ENCODE measurements at places on chromosomes 2 and 18. TPM values are rescaled to one million over a fixed set of nuclear protein-coding genes. Genes with fewer than 3 reads are reported as not detected.
A peak's percentile ranks its signal among the peaks of the same experiment; 100 is the strongest.

GRCh38 chr2:119231975-119232665 lies 8.5 kb downstream of the STEAP3 start:
- no peak for DNase-seq

- no peak for DNase-seq
These were observed 18.4 kb downstream of the NAPG start for GRCh38 chr18:10544093-10544748.

- DNase-seq, result peak; percentile 27
These were observed 47.2 kb downstream of the VIL1 start for GRCh38 chr2:218465987-218466633.

GRCh38 chr2:29775937-29776336 lies 145.4 kb downstream of the ALK start:
- no peak for DNase-seq

DNA sequence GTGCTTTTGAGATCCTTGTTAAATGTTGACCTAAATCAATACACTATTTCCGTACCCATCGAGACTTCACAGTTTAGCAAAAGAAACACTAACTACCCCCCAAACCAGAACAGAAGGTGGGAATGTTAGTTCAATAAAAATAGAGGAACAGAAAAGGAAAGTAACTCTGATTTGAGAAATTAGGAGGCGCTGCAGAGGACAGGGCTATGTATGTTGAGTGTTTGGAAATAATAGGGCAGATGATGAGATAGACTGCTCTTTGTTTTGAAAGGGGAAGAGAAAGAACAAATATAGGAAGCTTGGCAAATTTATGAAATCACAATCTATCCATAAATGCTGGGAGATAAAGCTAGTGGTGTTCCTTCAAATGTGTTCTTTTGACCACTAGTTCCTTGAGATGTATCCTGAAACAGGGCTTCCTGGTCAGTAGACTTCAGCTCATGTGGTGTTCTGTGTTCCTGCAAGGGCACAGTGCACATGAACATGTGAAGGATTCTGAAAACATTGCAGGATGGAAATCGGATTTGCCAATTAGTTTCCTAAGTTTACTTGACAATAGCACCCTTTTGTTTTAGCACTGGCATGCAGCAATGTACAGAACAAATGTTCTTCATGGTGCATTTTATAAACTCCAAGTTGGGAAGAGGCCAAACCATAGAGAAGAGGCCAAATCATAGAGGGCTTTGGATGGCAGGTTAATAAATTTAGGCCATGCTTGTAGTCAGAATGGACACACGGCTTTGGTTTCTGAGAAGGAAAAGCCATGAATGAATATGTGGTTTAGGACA lies 39.8 kb downstream of the RHBDD1 start:
- no peak for DNase-seq

DNA sequence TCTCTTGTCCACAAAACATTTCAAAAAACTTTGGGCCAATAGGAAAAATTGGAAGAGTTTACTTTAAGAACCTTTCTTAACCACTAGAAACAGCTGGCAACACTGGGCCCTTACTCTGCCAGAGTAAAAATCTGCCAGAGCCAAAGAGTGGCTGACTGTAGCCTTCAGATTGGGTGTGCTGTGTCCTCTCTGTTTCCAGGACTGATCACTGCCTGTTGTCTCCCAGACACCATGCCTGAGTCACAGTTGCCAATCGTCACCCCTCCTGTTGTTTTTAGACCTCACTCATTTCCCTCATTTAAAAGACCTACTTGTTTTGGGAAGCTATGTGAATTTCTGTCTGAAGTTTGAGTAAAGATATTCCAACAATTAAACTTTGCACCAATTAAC lies 159.1 kb downstream of the PPP1R1C start:
- no peak for DNase-seq

DNA sequence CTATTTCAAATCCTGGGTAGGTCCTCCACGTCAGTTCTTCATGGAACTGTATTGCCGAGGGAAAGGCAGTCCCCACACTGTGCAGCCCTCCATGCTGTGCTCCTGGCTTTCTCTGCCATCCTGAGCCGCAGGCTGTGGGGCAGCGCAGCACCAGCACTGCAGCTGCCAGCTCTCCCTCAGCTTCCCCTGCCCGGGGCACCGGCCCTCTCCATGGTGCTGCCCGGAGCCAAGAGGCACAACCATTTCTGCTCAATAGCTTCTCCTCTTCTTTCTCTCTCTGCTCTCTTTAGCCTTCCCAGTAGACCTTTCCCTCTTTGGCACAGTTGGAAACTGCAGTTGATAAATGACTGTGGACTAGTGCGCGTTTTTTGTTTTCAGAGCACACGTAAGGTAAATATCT lies 12.1 kb downstream of the ANKRD23 start:
- DNase-seq, result no peak

DNA sequence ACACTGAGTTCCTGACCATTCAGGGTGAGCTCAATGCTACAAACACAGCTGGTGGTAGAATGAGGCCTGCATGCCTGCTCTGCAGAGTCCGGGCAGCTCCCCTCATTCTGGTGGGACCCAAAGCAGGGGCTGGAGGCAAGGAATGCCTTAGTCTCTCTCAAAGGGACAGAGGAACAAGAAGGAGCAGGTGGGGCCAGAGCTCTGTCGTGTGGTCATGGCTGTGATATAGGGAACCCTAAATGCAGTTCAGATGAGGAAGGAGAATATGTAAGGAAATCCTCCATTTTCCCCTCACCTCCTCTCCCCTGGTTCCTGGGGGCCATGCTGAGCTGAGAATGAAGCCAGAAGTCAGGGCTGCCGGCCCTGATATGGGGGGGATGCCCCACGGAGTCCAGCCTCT lies 334.3 kb downstream of the CYP26B1 start:
- DNase-seq, result no peak

- DNase-seq, result no peak
These were observed 314.8 kb downstream of the CDH2 start for GRCh38 chr18:27862041-27862682.

DNA sequence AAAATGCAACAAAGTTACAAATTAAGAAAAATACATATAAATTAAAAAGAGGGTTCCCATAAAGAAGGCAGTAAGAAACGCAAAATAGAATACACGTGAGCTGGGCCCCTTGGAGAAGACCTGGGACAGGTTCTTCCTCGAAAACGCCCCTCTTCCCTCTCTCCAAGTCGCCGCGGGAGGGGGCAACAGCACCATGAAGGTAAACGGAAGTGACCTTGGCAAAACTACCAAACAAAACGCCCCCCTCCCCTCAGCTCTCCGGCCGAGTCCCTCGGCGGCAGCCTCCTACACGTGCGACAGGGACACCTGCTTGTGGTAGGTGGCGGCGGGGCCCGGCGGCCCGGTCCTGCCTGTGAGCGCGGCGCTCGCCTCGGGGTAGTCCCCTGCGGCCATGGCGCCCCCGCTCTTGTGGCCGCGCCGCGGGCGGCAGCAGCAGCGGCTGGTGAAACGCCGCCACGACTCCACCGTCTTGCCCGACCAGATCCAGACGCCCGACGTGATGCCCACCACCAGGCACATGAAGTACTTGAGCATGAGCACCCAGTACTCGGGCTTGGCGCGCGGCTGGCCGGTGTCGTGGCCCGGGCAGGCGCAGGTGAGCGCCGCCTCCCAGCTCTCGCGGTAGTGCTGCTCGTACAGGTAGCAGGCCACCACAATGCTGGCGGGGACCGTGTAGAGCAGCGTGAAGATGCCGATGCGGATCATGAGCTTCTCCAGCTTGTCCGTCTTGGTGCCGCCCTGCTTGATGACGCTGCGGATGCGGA lies 2.8 kb downstream of the FZD5 start:
- no peak for DNase-seq

DNA sequence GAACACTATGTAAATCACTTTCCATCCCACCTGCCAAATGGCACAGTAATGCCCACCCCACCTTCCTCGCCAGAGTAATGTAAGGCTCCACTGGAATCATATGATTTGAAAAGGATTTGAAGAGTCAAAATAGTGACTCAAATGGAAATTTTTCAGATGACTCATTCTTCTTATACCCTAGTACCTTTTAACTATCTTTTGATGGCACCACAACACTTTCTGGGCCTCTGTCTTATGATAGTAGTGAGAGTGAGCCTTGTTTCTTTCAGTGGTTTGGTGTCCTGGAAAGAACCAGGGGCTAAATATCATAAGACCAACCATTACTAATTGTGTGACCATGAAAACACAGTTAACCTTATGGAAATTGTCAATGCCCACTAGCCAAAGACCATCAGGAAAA lies 235.4 kb upstream of the SLC14A2 start:
- DNase-seq, result no peak

DNA sequence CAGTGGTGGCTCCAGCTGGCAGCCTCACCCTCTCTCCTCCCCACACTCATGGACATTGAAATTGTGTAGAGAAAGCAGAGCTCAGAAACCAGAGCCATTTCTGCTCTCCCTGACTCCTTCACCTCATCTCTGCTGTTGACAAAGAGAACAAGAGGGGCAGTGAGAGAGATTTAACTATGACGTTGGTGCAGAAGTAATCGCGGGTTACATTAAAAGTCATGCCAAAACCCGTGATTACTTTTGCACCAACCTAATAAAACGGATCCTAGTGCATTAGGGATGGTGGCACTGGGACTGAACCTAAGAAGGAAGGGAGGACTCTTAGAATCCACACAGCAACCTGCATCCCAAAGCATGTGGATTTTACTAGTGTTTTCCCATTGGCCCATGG lies 113.3 kb upstream of the CDC42EP3 start:
- DNase-seq, result no peak

ITGB6 gene
- polyA plus RNA-seq, result 13.9 TPM

TTLL4 gene
- polyA plus RNA-seq, result 30.6 TPM

ALPI gene
- 0.24 TPM for polyA plus RNA-seq

RNF125 gene
- polyA plus RNA-seq, result 2.1 TPM

CRYGC gene
- polyA plus RNA-seq, result not detected

HOXD8 gene
- polyA plus RNA-seq, result 181 TPM

MEP1B gene
- polyA plus RNA-seq, result 0.44 TPM

DNAJC5G gene
- polyA plus RNA-seq, result 1.4 TPM

ERBB4 gene
- 40.0 TPM for polyA plus RNA-seq

SRD5A2 gene
- 0.08 TPM for polyA plus RNA-seq

IL36RN gene
- polyA plus RNA-seq, result not detected

Data from renal pelvis (tissue), 12 donors.